ENCODE measurements at places on chromosomes 2 and 18.

DNA sequence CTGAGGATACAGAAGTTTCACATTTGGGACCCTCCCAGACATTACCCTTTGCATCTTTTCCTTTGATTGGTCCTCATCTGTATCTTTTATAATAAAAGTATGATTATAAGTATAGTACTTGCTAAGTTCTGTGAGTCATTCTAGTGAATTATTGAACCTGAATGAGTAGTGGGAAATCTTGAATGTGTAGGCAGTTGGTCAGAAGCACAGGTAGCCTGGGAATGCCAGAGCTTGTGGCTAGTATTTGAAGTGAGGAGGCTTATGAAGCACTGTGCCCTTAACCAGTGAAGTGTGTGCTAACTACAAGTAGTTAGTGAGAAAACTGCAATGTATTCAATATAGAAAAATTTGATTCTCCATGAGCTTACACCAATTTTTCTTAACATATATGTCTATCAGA is 257.6 kb downstream of the GRB14 start:
- DNase-seq: no peak

DNA sequence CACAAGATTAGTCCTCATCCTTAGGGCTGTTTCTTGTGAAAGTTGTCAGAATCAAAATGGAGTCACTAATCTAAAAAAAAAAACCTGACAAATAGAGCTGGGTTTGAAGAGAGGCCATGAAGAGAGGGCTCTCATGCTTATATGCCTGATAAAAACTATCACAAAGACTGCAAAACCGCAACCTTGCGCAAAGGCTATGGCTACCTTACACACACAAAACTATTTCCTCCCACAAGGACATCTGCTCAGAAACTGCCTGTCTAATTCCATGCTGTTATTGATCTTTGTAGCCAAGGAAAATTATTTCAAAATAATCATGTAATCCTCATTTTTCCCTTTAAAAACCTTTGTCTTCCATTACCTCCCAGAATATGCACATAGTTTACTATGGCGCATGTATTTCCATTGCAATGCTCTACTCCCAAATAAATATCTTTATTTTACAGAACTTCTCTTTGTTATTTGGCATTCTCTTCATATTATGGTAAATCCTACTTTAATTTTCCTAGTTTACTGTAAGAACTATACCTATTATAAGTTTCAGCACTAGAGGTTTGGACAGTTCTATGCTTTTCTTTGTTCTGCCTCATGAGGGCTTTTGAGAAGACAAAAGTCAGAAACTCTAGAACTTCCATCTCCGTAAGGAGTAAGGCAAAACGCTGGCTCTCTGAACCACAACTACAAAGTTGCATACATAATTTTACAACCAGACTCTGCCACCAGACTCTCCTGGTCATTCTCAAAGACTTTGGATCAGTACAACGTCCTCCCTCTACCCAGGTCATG is 9.6 kb upstream of the DPYSL5 start:
- DNase-seq: no peak

DNA sequence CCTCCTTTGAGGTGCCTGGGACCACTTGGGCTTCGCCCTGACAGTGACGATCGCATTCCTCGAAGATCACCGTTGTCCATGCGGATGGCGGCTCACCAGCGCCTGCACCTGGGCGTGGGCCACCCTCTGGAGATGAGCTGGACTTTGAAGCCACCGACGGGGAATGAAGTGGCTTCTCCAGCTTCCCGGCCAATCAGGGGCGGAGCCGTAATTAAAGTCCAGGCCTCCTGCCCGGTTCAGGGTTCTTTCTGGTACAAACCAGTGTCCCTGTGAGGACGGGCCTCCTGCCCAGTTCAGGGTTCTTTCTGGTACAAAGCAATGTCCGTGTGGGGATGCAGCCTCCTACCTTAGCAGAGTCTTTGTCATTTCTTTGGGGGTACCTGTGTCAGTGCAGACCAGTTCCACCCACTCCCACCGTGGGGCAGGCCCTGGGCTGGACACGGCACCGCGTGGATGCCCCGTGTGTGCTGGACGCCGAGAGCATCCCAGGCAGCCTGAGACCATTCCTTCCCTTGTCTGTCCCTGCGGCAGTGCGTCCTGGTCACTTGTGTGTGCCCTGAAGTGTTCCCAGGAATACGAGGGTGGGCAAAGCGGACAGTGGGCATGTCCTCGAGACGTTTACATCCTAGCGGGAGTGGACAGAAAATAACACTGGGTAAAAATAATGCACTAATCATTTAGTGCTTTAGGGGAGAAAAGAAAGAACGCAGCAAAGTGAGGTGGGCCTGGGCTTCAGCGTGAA is 55.0 kb downstream of the KCNG2 start:
- DNase-seq: peak; percentile 1

DNA sequence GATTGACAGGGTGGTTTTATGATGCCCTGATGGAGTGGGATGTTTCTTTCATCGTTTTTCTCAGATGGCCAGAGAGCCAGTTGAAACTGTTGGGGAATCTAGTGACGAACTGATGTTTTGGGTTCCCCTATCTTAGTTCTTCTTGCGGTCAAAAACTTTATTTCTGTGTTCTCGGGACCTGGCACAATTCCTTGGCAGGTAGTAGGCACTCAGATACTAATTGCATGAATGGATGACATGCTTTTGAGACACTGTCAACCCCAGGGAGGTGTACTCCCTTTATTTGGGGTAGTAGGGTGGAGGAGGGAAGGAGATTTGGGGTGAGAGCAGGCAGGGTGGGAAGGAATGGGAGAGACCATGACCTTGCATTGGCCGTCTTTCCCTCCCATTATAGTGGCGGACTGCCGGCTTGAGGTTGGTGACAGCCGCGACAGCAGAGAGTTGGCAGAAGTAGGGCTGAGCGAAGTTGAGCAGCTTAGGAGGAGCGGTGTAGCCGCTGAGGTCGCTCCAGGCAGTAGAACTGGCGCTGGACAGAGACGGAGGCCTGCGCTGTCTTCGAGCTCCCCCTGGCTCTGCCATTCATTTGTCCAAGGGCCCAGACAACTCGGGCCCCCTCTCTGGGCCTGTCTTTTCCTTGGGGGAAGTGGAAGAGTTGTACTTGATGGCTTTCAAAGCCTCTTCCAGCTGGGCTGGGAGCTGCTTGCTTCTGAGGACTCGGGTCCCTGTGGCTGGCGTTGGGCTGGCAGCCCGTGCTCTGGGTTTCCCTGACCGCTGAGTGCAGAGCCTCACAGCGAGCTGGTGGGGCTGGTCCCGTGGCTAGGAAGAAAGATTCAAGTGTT is 2.6 kb downstream of the TET3 start:
- DNase-seq: peak; percentile 65

GRCh38 chr2:212913640-212914306 is 237.6 kb downstream of the IKZF2 start:
- no peak for DNase-seq

- peak; percentile 71 for DNase-seq
These were observed 5.6 kb upstream of the IMP4 start for GRCh38 chr2:130336877-130337734.

DNA sequence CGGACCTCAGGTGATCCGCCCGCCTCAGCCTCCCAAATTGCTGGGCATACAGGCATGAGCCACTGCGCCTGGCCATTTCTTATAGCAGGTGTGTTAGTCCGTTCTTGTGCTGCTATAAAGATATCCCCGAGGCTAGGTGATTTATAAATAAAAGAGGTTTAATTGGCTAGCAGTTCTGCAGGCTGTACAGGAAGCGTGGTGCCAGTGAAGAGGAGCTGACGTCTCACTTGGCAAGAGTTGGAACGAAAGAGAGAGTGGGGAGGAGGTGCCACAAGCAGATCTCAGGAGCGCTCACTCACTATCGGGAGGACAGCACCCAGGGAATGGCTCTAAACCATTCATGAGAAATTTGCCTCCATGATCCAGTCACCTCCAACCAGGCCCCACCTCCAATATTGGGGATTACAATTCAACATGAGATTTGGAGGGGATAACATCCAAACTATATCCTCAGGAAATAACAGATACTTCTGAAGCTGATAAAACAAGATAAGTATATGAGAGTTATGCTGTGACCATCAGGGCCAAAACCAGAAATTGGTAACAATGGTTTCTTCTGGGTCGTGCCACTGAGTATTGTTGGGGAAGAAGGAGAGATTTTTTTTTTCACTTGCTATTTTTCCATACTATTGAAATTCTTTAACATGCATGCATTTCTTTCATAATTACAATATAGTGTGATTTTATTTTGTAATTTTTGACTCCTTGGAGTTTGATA is 7.4 kb upstream of the RMC1 start:
- DNase-seq: no peak

GRCh38 chr18:57533868-57534510 is 52.5 kb downstream of the FECH start:
- DNase-seq: no peak

DNA sequence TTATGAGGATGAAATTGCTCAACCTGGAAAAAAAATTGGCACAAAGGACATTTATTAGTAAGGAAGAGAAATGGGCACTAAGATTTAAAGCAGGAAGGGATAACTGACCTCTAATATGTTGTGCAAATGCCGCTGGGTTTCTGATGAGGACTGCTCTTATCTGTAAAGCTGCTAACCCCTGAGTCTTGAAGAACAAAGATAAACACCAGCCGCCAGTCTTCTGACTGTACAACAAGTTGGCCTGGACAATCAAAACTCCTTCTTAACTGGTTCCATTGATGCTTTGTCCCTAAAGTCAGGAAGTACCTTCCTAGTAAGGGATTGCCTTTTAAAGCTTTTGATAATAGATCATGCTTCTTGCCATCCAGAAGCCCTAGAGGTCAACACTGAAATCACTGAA is 301.8 kb downstream of the TRIB2 start:
- no peak for DNase-seq

DNA sequence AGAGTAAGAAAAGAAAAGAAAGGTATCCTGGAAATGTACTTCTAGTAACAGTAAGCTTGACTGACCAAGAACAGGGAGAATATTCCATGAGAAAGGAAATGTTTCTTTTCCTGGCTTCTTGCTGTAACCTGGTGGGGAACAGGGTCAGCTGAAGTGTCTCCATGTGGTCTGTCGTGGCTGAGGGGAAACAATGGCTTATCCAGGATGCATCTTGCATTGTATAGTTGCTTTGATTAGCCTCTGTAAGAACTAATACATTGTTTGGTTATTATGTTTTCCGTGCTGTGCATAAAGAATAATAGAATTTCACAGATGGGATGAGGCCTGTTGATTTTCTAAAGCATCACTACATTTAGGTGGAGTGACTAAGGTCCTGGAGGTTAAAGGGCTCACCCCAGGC is 4.9 kb downstream of the CREG2 start:
- no peak for DNase-seq

DNA sequence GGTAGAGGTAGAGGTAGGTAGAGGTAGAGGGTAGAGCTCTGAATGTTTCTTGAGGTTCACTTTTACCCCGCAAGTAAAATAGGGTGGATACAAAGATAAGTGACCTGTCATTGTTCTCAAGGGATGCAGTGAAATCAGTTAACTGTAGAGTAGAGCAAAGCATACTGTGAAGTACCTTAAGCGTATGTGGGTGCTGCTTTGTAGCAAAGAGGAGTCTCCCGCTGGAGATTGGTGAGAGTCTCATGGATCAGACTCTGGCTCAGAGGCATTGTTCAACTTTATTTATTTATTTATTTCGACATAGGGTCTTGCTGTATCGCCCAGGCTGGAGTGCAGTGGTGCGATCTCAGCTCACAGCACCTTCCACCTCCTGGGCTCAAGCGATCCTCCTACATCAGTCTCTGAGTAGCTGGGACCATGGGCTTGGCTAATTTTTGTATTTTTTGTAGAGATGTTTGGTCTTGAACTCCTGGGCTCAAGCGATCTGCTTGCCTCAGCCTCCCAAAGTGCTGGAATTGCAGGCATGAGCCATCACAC is 38.7 kb downstream of the MTA3 start:
- no peak for DNase-seq

DNA sequence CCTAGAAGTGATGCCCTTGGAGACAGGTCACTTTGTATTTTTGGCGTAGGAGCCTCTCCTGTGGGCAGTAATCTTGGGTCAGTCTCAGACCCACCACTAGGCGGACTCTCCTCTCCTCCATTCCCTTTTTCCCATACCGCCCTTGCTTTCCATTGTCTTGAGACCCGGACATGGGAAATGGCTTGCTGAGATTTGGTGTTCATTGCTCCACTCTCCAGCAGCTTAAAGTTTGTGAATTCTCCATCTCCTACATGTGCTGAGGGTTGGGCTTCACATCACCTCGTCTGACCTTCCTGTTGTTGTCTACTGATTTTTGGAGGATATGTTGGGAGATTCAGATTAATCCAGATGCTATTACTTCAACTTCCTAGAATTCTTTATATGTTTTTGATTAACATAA is 159.2 kb upstream of the RAB12 start:
- DNase-seq: no peak

- no peak for DNase-seq
These were observed 12.3 kb downstream of the CRIM1 start for GRCh38 chr2:36367895-36368353.

- no peak for DNase-seq
These were observed 34.8 kb upstream of the SP5 start for GRCh38 chr2:170680172-170680941.

- no peak for DNase-seq
These were observed 122.5 kb upstream of the LTBP1 start for GRCh38 chr2:32824070-32824809.

DNA sequence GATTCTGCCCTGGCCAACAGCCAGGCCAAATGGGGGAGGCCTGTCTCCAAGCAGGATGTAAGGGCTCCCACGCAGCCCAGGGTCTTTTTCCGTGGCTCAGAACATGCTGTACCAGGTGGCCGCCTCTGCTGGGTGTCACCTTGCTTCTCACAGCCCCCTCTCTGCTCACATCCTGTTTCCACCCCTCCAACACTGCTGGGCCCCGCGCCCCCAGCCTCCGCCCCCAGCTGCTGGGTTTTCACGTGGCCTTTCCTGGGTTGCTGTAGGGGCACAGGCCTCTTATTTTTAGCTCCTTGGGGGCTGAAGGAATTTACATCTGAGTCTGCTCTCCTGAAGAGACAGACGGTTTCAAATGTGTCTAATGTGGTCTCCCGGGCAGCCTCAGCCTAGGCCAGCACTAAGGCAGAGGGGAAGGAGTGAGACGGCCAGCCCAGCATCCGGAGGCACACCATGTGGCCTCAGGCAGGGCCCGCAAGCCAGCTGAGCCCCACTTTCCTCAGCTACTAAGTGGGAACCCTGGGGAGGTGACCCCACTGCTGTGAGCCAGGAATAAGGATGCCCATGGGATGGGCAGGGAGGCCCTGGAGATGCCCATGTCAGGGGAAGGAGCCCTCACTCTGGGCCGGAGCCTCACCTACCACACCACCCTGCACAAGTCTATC is 18.7 kb upstream of the DUSP2 start:
- DNase-seq: peak; percentile 84

DNA sequence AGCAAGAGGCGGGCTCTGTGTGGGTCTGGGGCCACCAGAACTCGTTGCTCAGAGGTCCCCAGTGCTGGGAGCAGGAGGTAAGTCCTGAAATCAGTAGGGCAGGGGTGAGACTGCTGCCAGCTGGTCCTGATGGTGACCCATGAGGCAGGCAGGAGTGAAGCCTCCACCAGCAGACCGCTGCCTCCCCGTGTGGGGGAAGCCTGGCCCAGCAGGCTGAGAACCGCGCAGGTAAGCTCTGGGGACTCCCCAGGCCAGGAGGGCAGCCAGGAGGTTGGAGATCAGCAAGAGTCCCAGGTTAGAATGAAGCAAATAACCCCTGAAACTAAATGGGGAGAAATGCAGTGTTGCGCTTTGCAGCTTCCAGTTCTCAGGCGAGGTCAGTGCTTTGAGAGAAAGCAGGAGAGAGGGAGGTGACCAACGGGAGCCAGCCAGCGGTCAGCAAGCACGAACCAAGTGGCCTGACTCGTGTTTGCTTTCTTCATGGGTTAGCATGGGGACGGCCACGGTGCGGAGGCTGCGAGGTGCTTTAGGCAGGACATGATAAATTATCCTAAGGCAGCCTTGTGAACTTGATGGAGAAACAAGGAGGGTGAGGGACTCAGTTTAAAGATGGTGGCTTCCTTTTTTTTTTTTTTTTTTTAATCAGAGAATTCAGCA is 26.2 kb downstream of the INHBB start:
- DNase-seq: no peak

GRCh38 chr18:44708451-44709083 is 27.9 kb downstream of the SETBP1 start:
- DNase-seq: no peak
